ENCODE measurements at places on chromosomes 7 and 10.

GRCh38 chr10:13956826-13957225, 370.1 kb downstream of the PRPF18 start:
- no peak for DNase-seq

DNA sequence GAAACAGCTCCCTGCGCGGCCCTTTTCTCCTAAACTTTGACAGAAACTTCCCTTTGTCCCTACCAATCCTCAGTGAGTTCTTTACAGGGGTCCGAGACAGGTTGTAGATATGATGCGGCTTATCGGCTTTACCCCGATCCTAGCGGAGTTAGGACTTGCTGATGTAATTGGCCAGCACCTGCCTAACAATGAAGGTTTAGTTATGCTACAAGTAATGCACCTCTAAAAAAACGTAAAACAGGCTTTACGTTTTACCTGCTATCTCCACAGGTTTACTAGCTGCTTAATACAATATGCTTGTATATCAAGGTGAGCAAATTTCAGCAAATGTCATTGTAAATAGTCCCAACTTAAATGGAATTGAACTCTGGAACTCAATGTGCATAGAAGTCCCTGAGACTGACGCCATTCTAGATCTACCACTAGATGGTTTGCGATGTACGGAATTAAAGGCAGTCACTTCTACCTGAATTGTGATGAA, 697 bp upstream of the SNX13 start:
- no peak for DNase-seq

- DNase-seq, result no peak
Observed at GRCh38 chr10:61263518-61263917, 189.7 kb downstream of the TMEM26 start.

- DNase-seq, result no peak
Observed at GRCh38 chr10:112843623-112844022, 106.4 kb upstream of the TCF7L2 start.

- DNase-seq, result no peak
Observed at GRCh38 chr10:95392681-95393164, 101.9 kb upstream of the PDLIM1 start.

- DNase-seq, result no peak
Observed at GRCh38 chr10:36556468-36556867, 568.9 kb upstream of the ANKRD30A start.

DNA sequence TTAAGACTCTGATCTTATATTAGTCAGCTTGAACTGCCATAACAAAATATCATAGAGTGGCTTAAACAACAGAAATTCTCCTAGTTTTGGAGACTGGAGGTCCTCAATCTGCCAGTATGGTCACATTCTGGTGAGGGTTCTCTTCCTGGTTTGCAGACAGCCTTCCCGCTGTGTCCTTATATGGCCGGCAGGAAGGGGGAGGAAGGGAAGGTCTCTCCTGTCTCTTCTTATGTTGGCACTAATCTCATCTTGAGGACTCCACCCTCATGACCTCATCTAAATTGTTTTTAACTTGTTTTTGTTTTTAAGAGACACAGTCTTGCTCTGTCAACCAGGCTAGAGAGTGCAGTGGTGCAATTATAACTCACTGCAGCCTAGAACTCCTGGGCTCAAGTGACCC, 53.1 kb downstream of the VPS41 start:
- no peak for DNase-seq

GRCh38 chr10:6145166-6145987, 56.5 kb downstream of the RBM17 start:
- DNase-seq, result no peak

- no peak for DNase-seq
Observed at GRCh38 chr10:85100495-85100894, 772.1 kb downstream of the CCSER2 start.

DNA sequence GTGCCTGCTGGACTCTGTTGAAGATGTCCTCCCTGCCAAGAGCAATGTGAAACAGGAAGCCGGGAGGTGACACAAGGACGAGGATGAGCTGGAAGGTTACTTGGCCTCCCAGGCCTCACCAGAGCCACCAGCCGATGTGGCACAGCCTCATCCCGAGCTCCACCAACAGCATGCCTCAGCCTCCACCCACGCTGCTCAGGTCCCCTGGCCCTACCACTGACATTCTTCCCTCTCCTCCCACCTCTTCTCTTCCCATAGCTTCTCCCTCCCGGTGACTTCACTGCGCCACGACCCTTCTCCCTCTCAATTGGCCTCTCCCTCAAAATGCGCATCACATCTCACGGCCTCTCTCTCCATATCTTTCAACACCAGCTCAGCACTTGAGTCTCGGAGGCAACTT, 249.9 kb downstream of the SKAP2 start:
- DNase-seq, result no peak

DNA sequence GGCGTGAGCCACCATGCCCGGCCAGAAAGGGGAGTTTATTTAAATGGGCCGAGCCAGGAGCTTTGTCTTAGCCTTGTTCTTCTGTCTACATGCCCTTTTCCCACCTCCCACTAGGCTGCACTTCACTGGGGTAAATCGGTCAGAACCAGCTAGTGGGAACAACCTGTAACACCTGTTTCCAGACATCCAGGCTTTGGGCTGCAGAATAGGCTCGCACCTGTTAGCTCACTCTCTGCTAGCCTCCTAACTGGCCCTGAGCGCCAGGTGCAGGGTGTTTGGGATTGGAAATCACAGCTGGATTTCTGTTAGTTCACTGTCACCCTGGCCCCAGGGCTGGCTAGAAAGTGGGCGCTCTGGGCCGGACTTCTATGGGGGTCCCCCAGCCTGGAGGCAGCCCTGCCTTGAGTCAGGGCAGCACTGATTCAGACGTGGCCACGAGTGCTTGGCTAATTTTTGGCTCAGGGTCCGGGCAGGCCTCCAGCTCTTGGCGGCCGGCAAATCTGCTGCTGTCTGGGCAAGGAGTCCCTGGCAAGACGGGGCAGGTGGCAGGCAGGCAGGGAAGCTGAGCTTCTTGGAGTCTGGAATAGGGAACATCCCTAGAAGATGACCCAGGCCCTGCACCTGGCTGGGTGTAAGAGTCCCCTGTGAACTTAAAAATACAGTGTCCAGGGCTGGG, 48.6 kb downstream of the GTF2IRD1 start:
- no peak for DNase-seq

DNA sequence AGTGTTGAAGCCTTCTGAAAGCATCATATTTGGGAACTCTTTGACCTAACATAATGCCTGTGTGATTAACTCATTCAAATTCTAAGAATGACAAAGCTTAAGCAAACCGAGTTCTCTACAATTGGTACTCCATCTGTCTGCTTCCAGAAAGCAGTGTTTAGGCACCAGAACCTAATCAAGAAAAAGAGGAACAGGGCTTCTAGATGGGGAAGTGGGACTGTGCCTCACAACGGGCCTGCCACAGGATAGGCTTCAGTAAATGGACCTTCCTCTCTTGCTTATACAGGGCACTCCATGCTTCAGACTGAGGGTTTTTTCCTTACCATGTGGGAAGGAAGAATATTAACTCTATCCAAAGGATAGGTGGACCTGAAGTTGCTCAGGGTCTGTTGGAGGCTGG, 808.1 kb downstream of the XPNPEP1 start:
- DNase-seq, result no peak

Data from PC-9 (cell line).